H1 (cell line): ENCODE measurements at places on chromosomes 1 and 21. TPM values are rescaled to one million over a fixed set of nuclear protein-coding genes. Genes with fewer than 3 reads are reported as not detected.

DNA sequence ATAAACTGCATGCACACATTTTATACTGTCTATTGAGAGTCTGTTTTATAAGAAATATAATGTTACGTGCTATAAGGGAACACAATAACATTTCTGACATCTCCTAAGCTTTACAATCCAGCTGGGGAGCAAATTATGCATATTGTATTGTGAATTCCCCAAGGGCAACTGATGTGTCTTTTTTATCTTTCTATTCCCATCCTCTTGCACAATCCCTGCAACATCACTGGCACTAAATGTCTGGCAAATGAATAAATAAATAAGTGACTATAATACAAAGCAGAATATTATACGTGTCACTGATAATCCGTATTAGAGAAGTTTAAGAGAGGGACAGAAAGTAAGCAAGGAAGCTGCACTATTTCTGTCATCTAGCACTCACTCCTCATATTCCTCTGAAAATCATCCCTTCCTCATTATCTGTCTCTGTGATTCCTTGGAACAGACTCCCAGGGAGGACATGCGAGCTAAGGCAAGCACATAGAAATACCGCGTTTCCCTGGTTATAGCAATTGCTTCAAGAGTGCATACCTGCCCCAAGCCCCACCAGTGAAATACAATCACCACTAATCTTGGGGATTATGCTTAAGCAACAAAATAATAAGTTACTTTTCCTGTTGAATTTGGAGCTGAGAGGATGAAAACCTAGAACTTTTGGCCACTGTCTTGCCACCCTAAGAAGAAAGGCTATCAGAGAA lies 205.4 kb downstream of the SMYD3 start:
- DNase-seq: no peak

DNA sequence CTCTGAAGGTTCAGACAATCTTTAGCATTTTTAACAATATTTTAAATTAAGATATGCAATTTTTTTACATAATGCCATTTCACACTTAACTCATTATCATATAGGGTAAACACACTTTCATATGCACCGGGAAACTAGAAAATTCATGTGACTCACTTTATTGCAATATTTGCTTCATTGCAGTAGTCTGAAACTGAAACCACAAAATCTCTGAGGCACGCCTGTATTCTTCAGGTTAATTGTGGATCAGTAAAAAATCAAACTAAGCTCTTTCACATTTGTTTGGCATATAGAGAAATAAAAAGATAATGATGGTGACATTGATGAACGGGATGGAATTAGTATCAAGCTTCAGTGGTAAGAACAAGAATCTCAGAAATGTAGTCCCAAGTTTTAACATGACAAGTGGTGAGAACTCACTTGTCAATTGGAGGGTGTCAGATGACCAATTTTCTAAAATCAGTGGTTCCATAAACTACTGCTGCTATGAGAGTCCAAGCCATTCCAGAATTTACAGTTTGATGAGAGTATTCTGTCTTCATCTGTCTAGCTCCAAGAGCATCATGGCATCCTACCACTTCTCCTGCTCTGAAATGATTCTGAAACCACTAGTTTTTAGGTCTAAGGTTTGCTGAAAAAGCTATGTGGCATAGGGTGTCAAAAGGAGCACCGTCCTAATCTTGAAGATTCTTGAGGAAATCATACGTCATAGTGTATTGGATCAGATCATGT lies 281.0 kb downstream of the PTPRC start:
- DNase-seq: no peak

- DNase-seq: no peak
These were observed 15.2 kb downstream of the RIPK4 start for GRCh38 chr21:41751611-41752011.

GRCh38 chr21:14321042-14321441 lies 61.9 kb downstream of the HSPA13 start:
- no peak for DNase-seq

- DNase-seq: no peak
These were observed 89.4 kb upstream of the S1PR1 start for GRCh38 chr1:101147381-101147780.

GRCh38 chr1:26827106-26827604 lies 667 bp downstream of the ZDHHC18 start:
- no peak for DNase-seq

DNA sequence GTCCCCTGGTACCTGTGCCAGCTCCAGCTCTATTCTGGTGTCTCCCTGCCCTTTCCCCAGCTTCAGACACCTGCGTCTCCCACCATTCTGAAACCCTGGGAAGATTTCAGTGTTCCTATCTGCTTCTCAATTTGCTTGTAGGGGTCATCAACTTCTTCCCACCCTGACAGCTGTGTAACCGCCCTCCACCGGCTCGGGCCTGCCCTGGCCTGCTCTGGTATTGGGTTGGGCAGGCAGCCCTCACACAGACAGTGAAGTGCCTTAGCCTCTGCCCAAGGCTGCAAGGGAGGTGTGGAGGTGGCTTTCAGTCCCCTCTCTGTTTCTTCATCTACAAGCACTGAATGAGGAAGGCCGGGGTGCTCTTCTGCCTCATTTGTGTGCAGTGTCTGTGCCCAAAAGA lies 97.2 kb downstream of the LAMC2 start:
- no peak for DNase-seq

DNA sequence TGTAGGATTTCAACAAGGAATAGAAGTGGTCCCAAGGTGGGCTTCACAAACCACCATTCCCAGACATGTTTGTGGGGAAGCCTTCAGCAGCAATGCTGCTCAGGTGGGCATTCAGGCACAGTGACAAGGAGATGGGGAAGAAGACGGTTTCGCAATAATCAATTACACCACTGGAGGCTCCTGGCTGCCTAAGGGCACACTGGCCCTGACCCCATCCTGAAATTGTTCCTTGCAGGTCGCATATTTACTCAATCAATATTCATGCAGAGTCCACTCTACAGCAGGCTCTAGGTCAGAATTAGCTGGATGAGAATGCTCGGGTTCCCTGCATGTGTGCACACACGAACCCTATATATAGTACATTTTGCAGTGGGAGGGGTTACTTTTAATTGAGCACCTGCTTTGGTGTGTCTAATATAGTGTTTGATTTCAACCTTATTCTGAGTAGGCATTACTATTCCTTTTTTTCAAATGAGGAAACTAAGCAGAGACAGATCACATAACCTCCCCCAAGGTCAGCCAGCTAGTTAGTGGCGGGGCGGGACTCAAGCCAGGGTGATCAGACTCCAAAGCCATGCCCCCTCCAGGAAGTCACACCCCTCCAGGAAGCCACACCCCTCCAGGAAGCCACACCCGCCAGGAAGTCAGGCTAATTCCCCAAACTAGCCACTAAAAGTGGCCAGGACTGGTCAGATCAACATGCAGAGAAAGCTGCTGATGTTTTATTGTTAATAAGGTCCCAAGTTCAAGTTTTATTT lies 106.5 kb downstream of the HLCS start:
- DNase-seq: peak; percentile 31

DNA sequence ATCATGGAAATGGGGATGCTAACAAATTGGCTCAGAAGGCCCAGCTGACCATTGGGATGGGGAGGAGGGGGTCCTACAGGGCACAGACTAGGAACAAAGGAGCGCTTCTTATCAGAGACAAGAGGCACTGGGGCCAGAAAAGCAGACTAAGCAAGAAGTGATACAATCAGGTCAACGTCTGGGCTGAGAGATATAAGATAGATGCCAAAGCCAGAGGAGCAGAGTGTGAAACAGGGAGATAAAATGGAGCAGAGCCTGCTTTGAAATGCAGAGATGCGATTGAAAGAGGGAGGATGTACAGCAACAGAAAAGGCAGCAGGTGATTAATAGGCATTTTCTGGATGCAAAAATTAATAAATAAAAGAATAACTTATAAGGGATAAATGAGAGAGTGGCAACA lies 127.5 kb upstream of the SAMSN1 start:
- no peak for DNase-seq

DNA sequence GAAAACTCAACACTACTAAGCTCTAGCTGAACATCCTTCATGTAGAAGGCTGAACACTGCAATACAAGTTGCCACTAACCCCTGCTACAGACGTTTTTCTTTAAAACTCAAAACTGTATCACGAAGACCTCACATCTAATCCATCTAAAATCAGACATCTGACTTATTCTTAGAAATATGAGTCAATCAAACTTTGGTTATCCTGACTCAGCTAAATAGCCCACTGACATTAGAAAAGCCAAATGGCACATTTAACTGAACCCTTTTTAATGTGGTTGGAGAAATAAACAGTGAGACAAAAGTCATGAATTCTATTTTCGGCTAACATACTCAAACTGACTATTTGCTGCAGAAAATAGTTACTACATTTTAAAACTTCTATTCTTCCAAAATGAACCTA lies 35.6 kb downstream of the WLS start:
- no peak for DNase-seq

- no peak for DNase-seq
These were observed 33.4 kb downstream of the MEGF6 start for GRCh38 chr1:3577711-3578432.

DNA sequence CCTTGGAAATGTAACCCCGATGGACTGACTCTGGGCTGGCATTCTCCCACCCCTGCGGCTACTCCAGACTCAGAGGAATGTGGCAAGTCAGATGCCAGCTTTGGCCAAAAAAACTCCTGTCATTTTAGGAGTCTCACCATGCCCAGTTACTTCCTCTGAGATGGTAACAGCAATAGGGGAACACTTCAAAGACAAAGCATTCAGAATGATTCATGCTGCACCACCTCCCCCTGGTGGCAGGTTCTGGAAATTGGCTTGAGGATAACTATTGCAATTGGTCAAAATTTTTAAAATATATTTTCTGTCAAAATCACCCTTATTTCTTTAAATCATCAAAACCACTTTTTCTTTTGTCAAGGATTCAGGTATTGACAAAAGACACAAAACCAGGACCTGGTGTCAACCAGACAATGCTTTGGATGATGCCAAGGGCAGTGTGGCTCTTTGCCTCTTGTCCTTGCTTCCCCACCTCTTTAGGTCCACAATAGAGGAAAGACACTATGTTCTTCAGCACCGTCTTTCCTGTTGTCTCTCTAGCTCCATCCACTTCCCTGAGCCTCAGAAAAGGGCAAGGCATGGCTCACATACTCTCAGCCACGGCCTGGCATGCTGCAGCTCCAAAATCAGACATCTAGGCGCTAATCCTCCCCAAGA lies 9.9 kb upstream of the CDCA8 start:
- DNase-seq: no peak

KLHDC9 gene
- total RNA-seq: 4.0 and 6.5 TPM in 2 replicates

PADI4 gene
- not detected in 2 replicates for total RNA-seq

LCE1A gene
- not detected in 2 replicates for total RNA-seq

EPHA8 gene
- total RNA-seq: 4.0 and 4.3 TPM in 2 replicates

KCNT2 gene
- 9.3 and 10.2 TPM in 2 replicates for total RNA-seq

TFF2 gene
- not detected in 2 replicates for total RNA-seq
